ENCODE measurements at places on chromosomes 3 and 15.

GRCh38 chr3:26012241-26012745 lies 222.4 kb downstream of the OXSM start:
- no peak for DNase-seq

DNA sequence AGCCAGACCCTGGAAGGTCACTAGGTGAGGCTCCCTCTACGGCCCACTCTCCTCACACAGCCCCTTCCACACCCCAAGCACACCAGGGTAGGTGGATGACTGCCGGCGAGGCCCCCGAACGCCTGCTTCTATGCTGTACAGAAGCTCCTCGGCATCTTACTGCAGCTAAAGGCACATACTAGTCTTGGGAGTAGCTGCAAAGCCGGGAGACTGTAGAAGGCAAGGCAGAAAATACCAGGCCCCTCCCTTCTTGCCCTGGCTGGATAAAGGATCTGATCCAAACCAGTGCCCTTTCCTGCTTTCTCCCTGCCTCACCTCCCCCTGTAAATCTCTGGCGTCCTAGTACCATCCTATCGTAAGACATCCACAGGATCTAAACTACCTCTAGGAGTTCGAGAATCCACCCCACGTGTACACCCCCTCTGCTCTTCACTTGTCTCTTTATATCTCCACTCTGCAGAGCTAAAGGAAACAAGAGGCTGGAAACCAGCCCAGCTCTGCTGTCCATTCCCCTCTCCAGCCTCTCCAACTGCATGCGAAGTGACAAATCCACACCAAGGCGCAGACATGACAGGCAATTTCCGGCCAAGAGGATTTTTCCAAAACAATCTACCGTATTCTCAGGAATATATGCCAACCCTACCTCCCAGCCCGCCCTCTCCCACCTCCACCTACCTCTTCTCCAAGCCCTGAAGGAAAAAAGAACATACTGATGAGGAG lies 11.8 kb downstream of the TNK2 start:
- peak; percentile 49 for DNase-seq

DNA sequence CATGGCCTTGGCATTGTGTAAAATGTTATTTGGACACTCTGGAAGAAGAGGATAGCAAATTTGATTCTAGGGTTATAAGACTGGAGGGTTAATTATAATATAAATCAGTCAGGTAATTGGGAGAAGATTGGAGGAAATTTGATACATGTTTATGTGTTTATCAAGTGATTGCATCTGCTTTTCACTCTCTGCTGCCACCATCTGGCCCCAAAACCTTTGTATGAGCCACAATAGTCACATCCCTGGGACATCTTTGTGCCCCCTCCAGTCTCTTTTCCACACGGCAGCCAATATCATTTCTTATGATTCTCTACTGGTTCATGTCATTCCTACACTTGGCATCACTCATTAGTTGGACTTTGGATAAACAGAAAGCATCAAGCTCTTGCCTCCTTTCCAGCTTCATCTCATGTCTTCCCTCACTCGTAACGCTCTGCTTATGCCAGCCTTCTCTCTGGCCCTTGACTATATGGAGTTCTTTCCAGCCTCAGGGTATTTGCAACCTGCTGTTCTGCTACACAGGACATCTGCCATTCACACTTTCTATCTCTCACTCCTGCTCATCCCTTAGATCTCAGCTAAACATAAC lies 602.3 kb upstream of the SUCLG2 start:
- DNase-seq: no peak

DNA sequence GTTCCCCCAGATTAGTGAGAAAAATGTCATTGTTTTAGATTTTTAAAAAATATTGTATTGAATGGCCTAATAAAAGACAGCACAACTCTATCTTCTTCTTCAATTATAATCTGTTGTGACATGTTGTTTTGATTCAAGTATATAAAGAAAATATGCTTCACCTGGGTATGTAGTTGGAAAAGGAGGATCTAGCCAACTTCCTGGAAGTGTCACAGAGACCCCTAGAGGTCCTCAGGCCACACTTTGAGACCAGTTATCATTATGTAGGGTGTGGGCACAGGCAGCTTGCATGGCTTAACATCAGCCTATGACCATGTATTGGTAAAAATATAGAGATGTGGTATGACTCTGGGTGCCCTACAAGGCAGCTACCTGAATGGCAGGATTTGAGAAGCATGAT lies 14.7 kb upstream of the RYR3 start:
- no peak for DNase-seq

DNA sequence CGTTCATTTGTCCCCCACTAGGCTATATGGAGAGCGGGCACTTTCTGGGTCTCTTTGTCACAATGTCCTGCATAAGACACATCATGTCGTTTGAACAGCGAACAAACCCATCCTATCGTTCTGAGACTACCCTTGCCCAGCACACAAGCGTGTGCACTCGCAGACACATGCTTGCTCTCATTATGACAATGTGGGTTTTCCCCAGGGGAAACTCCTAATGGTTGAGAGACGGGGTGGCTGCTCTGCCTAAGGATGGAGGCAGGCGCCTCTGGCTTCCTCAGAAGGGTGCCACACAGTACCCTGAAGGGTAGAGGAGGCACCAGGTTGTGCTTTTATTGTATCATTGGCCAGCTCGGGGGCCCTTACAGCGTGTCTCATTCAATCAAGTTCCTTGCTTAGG lies 51.0 kb upstream of the MYZAP start:
- DNase-seq: no peak

DNA sequence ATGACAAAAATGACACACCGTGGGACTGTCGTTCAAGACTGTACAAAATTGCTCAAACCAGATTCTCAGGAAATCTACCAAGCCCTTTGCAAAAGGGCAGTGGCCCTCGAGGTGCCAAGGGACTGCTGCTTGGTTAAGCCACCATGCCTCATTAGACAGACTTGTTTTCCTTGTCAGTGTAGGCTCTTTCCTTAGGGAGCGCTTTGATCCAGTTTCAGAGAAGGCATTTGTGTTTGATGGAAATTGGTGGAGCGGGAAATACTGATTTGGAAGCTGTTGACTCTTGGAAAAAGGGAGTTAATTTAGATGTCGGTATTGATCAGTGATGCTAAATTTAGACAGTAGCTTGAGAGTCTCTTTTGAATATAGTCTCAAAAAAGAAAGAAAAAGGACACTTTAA lies 304.3 kb upstream of the UMPS start:
- no peak for DNase-seq

DNA sequence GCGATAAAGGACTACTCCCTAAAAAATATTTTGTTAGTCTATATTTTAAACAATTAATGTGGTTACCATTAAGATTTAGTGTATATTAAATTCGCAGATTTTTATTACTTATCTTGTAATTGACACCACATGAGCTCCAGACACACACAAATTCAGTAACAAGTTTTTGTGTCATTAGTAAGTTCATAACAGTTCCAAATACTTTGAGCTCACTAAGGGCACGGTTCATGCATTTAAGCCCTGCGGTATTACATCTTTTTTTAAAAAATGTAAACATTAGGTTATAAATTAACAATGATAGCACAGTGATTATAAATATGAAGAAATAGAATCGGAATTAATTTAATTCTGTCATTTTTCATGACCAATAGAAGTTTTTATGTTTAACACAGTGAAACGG lies 317.3 kb downstream of the ZNF385D start:
- no peak for DNase-seq

DNA sequence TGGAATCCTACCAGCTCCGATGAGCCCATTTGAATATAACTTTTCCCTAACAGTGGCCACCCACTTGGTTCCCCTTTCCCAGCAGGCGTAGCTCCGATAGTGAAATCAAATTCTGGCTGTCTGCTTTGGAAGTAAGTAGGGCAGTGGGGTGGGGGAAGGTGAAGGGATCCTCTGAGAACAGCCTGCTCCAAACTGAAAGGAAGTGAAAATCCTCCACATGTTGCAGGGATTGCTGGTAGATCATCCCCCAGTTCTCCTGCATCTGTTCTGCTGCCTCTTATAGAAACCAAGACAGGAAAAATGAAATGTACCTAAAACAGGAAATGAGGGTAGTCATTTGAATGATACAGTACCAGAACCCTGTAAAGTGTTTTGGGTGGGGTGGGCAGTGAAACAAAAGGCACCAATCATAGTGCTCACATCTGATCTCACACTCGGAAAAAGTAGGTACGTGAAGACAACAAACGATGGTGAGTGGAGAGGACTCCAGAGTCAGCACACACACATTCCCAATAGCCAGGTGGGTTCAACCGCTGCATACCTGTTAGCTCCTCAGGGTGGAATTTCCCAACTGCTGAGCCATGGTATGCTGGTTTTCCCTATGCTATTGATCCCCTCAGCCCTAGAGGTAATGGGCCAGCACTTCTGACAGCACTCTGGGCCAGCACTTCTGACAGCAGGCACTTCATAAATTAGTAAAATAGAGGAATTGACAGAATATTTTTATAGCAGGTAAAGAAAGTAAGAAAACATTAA lies 304.9 kb upstream of the ADAMTS9 start:
- DNase-seq: peak; percentile 7

DNA sequence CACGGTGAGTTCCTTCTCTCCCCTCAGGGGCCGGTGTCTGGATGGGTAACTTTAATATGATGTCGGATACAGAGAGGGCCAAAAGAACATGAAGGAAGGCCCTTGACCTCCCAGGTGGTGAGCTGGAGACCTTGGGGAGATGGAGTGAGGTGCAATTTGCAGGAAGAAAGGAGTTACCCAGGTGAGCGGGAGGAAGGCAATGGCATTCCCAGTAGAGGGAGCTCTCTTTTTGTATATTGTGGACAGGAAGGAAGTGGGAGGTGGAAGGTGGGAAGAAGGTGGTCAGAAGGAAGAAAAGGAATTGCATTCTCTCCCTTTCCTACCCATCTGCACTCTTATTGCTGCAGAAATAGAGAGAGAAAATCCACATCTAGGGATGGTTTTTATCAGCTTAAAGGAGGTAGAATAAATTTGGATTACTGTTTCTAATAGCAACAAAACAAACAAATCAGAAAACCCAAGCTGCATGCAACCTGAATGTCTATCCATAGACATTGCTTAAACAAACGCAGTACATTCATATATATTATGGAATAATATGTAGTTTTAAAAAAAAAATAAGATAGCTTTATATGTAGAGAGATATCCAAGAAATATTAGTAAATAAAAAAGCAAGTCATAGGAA lies 169.0 kb upstream of the TSC22D2 start:
- DNase-seq: peak; percentile 38

- no peak for DNase-seq
Measured at GRCh38 chr3:52721730-52722008, 15.8 kb downstream of the SPCS1 start.

DNA sequence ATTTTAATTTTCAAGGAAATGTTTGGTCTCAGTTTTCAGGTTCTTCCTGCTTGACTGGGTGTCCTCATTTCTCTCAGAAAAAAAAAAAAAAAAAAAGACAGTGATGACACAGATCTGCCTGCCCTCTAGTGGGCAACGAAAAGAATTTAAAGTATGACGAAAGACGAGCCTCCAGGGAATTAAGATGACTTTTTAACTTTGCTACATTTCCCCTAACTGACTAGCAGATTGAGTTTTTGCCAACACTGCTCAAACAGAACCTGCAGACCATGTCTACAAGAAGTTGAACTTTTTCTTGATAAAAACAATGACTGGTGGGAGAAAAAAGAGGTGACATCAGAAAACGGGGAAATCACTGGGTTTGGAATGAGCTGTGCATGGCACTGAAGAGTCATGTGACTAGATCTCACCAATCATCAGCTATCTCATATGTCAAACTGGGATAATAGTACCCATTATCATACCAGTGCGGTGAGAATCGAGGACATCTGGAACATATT lies 40.8 kb downstream of the EOMES start:
- DNase-seq: no peak

DNA sequence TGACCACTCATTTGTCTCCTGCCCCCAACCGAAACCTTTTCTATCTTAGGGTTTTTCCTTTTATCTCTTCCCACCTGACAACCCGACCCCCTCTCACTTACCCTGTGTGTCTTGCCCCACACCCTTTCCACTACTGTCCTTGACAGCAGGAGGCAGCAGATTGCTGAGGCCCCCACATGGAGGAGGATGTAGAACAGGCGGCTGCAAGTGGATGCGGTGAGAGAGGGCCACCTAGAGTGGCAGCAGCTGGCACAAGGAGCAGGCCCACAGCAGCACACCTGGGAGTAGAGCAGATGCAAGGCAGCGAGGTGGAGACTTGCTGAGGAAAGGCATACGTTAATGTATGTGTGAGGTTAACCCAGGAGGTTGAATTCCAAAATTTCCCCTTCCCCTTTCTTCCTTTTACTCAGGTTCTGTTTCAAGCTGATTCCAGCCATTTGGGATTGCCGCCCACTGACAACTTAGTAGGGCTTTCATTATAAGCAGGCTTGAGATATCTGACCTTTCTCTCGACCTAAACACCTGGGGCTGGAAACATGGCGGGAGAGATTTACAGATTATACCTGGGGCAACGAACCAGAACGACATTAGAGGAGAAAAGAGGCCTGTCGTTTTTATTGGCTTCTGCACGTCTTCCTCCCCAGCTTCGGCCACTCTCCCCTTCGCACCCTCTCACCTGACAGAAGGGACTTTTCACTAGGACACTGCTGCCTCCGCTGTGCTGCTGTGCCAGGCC lies 643 bp downstream of the SERINC4 start:
- no peak for DNase-seq

GRCh38 chr3:39327746-39328349 lies 1.7 kb upstream of the CCR8 start:
- DNase-seq: no peak

DNA sequence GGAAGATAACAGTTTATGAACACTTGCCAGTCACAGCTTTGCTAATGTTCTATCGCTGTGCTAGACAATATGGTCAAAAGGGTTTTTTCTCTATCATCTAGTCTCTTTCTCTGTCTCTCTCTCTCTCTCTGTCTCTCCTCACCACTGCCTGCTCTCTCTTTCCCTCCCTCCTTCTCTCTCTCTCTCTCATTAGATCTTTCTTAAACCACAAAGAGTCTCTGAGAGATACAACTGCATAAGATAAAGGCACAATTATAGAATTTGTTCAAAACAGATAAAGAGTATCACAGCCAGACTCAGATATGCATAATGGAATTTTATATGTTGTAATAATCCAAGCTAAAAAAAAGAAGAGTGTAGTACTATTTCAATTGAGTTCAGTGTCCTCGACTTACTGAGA lies 258.4 kb downstream of the MECOM start:
- DNase-seq: no peak

DNA sequence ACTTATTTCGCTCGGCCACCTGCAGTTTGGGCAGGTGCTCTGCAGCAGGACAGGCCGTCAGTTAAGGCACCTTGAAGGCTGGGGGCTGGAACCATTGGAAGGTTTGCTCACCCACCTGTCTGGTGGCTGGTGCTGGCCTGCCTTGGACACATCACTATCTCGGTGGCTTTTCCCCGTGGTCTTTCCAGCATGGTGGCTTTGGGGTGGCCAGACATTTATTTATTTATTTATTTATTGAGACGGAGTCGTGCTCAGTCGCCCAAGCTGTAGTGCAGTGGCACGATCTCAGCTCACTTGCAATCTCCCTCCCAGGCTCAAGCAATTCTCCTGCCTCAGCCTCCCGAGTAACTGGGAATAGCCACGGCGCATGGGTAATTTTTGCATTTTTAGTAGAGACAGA lies 11.7 kb downstream of the ISG20 start:
- DNase-seq: no peak

Measured in H1 (cell line).